Activated naive CD4-positive, alpha-beta T cell treated with anti-CD3 and anti-CD28 coated beads, Interleukin-2, amount 50 U/mL, for 16 hours (primary cell): ENCODE measurements at places on chromosomes 12 and 14.

- no peak for DNase-seq
Observed at GRCh38 chr12:64008596-64008995, 164.1 kb downstream of the SRGAP1 start.

DNA sequence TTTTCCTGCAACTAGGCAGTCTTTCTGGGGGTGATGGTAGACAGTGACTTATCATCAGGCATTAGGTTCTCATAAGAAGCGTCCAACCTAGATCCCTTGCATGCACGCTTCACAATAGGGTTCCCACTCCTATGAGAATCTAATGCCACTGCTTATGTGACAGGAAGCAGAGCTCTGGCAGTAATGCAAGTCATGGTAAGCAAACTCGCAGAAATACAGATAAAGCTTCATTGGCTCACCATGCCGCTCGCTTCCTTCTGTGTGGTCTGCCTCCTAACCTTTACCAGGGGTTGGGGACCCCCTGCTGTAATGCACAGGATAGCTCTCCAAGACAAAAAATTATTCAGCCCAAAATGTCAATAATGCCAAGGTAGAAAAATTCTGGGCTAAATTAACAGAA is 864.2 kb downstream of the TRHDE start:
- DNase-seq = no peak

GRCh38 chr12:106141452-106141851 is 2.7 kb upstream of the NUAK1 start:
- no peak for DNase-seq

- DNase-seq = no peak
Observed at GRCh38 chr12:124144531-124145194, 150.2 kb upstream of the RFLNA start.

- DNase-seq = no peak
Observed at GRCh38 chr12:130993759-130994670, 40.3 kb downstream of the ADGRD1 start.

DNA sequence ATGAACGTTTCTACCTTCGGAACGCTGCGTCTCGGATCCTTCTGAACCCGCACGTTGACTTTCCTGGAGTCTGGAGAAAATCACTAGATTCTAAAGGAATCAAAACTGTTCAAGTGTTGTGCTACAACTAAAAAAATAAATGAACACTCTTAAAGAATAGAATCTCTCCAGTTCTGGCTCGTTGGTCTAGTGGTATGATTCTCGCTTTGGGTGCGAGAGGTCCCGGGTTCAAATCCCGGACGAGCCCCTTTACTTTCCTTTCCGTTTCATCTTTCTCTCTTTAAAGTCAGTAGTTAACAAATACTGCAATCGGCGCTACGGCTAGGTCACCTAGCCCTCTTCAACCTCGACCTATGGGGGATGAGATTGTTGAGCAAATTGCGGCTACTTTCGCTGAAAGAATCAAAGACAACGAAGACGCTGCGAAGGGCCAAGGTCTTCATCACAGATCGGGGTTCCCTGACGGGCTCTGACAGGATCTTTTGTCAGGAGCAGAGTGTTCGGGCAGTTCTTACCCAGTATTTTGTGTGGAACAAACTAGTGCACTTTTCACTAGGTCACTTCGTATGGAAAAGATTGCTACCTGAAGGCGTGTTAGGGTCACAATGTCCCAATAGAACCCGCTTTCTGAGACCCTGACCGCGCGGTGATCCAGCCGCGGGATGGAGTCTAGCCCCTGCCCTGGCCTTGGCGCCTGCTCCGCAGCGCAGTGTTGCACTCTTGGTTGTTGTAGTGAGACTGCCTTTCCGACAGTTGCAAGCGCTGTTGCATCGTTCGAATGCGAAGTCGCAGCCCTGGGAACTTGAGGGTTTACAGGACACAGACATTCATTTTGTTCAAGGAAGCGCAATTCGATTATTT is 8.4 kb downstream of the OR6S1 start:
- peak; percentile 62 for DNase-seq

DNA sequence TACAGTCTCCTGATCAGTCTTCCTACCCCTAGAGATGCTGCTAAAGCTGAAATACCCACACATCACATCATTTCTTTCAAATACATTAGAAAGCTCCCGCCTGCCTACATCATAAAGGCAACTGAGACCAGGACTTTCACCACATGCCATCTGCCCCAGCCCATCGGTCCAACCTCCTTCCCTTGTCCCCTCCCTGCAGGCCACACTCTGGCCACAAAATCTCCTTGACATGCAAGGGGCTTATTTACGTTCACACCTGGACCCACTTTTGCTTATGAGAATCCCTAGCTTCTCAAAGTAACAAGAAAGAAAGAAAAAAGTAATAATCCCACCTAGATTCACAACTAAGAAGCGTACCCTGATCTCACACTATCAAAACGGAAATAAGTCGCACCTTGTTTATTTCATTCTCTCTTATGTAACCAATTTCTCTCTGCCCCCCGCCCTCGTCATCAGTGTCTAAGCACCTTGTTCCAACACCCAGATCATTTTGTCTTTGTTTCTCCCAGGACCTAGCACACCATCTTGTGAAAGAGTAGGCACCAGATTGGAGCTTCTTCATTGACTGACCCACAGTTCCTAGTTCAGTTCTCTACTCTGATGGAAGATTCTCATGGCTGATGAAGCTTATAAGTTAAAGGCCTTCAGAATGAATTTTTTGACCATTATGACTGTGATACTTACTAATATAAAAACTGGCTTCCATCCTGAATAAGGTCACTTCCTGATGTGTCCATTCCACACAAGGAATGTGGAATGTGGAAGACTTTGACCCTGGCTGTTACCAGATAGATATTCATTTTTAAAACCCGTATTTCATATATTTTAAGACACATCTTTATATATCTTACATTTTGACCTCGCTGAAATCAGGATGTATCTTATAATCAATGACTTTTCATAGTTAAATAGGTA is 7.7 kb downstream of the WSB2 start:
- no peak for DNase-seq

GRCh38 chr12:50925342-50925651 is 27.0 kb upstream of the HIGD1C start:
- no peak for DNase-seq
